Left renal pelvis (tissue), 4 donors: ENCODE measurements at places on chromosomes 2 and 18. TPM values are rescaled to one million over a fixed set of nuclear protein-coding genes. Genes with fewer than 3 reads are reported as not detected.

The TEKT4 gene
- not detected for polyA plus RNA-seq

The AGXT gene
- polyA plus RNA-seq: not detected

DNA sequence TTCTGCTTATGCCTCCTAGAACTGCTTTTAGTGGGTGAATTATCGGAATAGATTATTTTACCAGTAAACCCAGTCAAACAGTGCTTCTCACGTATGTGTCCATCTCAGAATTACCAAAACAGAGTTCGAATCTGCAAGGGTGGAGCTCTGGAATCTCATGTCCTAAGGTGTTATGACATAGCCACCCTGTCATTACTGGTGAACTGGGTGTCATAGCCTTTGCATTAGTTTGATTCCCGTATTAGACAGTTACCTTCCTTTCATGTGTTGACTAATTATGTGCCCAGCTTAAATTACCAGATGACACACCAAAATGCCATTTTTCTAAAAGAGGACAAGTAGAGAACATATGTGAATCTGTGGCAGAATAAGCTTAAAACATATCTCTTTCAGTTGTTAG lies 15.2 kb upstream of the KCNJ13 start:
- no peak for DNase-seq

DNA sequence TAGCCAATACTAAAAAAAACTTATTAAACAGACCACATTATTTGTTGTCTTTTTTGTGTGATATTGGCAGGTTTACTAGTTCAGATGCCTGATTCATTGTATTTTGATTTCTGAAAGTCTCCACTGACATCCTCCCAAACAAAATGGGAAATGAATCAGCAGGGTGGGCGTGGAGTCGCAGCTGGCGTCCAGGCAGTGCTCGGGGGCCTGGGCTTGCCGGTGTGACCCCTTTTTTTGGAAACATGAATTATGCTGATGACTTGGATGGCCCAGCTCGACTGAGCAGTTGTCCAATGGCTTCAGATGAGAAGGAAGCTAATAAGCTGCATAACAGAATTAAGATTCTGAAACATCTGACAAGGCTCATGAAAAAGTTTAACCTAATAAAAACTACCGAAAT lies 1.7 kb upstream of the KCNG2 start:
- DNase-seq: no peak
